ENCODE measurements at places on chromosomes 2 and 18. TPM values are rescaled to one million over a fixed set of nuclear protein-coding genes. Genes with fewer than 3 reads are reported as not detected.
A peak's percentile ranks its signal among the peaks of the same experiment; 100 is the strongest.

The PKDCC gene
- total RNA-seq, result not detected

- no peak for DNase-seq
These were observed 269.8 kb upstream of the MMADHC start for GRCh38 chr2:149857344-149857743.

- DNase-seq, result no peak
These were observed 377.5 kb upstream of the CYRIA start for GRCh38 chr2:17043173-17043572.

The ARHGEF4 gene
- not detected for total RNA-seq

DNA sequence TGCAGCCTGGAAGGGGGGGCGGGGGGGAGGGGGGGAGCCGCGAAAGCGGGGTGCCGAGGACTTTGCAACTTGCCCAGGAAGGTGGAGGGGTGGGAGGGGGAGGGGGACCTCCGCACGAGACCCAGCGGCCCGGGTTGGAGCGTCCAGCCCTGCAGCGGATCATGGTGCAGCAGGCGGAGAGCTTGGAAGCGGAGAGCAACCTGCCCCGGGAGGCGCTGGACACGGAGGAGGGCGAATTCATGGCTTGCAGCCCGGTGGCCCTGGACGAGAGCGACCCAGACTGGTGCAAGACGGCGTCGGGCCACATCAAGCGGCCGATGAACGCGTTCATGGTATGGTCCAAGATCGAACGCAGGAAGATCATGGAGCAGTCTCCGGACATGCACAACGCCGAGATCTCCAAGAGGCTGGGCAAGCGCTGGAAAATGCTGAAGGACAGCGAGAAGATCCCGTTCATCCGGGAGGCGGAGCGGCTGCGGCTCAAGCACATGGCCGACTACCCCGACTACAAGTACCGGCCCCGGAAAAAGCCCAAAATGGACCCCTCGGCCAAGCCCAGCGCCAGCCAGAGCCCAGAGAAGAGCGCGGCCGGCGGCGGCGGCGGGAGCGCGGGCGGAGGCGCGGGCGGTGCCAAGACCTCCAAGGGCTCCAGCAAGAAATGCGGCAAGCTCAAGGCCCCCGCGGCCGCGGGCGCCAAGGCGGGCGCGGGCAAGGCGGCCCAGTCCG, 540 bp downstream of the SOX11 start:
- DNase-seq, result no peak

DNA sequence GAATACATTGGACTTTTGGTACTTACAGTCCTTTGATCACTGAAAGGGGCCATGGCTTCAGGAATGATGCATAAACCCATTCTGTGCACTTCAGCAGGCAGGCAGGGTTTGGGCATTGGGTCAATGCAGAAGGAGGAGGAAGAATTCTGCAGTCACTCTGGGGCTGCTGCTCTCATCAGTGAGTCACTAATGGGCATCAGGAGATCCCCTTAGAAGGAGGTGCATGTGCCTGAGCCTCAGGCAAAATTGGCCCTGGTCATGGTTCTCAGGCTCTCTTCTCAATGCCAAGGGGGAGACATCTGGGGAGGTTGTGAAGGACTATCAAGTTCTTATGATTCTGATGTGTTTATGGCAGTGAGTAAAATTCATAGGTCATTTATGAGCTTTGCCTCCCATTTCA, 52.0 kb upstream of the TNP1 start:
- no peak for DNase-seq

DNA sequence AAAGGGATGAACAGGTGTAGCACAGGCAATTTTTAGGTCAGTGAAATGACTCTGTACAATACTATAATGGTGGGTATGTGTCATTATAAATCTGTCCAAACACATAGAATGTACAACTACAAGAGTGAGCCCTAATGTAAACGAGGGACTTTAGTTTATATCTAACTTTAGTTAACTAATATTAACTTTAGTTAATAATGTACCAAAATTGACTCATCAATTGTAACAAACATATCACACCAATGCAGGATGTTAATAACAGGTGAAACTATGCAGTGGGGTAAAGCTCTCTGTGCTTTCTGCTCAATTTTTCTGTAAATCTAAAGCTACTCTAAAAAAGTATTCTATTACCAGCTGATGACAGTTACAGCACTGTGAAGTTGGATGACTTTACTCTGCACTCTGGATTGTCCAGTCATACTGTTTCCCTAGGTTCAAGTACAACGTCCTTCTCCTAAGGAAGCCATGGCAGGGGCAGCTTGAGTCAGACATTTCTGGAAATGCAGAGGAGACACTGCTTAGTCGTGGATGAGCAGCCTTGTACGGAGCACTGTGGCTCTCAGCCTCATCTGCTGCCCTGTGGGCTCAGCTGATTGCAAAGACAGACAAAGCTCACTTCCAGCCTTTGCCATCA, 26.1 kb downstream of the TGFA start:
- DNase-seq, result no peak

DNA sequence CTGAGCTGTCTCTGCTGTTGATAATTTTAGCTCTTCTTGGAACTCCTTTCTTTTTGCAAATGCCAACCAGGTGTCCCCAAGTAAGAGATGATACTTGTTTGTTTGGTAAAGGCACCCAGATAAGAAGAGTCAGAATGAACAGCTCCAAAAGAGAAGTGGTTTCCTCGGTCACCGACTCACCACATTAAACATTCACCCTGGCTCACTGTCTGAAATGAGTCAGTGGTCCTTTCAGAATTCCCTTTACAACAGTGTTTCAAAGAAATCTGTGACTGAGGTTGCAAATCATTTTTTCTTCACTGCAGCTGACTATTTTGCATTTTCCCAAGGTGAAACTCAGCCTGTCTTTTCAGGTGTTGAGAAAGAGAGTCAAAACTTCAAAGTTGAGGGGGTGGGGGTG, 16.2 kb upstream of the CXCR4 start:
- DNase-seq, result no peak

- DNase-seq, result no peak
These were observed 3.5 kb upstream of the APOB start for GRCh38 chr2:21047141-21048009.

The CENPA gene
- 21.1 TPM for total RNA-seq

DNA sequence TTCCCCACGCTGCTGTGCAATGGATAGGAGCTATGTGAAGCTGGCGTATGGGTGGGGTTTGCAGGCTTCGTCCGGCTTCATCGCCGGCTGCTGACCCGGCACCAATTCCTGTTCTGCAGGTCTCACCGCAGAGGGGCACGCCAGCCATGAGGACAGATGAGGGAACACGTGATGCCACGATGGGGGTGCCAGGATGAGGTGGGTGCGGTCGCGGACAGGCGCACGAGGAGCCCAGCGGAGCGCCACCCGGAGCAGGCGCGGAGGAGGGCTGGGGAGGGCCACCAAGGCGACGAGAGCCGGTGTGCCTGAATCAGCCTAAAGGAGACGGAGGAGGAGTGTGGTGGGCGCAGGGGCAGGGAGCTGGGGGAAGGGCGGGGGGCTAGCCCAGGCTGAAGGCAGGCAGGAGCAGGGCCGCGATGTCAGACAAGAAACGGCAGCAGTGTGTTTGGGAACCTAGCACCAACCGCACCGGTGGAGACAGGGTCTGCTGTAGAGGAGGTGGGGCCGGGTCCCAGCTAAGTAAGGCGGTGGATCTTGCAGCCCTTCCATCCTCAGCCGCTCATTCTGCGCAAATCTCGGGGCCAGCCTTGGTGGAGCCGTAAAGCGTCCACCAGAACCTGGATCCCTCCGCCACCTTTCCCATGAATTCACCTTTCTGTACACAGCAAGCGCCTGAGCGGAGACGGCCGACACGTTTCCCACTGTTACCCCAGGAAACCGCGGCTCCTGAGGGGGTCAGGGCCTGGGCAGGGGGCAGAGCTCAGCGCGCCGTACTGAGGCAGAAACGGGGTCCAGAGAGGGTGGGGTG, 17.0 kb upstream of the CD8A start:
- peak; percentile 57 for DNase-seq

DNA sequence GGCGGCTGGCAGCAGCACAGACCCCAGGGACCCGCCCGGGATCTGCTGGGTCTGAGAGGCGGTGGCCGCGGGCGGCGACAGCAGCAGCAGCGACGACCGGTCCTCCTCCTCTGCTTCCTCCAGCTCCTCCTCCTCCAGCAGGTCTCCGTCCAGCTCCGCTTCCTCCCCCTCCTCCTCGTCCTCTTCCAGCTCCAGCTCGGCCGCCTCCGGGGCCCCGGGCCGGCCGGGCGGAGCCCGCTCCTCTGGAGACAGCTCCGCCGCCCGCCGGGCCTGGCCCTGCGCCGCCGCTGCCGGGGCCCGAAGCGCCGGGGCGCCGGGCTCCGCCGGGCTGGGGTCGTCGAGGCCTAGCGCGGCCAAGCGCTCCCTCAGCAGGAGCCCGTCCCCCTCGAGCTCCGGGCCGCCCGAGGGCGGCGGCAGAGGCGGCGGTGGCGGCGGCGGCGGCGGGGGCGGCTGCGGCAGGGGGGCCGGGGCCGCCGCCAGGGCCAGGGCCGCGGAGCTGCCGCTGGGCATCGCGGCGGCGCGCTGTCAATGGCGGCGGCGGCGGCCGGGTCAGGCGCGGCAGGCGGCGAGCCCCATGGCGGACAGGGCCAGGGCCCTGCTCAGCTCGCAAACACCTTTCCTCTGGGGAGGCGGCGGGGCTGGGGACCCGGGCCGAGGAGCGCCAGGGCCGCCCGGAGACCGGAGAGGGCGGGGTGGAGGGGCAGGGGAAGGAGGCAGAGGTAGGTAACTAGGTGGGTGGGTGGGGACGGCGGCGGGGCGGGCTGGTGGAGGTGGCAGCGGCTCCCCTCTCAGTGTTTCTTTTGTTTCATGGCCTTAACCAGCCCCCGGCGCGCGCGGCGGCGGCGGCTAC, 445 bp downstream of the MEX3C start:
- DNase-seq, result peak; percentile 77

The TRIM43 gene
- not detected for total RNA-seq

- no peak for DNase-seq
These were observed 1.9 kb downstream of the ACTR1B start for GRCh38 chr2:97661927-97662326.

The NEB gene
- total RNA-seq, result 1.4 TPM

The DRC1 gene
- not detected for total RNA-seq

DNA sequence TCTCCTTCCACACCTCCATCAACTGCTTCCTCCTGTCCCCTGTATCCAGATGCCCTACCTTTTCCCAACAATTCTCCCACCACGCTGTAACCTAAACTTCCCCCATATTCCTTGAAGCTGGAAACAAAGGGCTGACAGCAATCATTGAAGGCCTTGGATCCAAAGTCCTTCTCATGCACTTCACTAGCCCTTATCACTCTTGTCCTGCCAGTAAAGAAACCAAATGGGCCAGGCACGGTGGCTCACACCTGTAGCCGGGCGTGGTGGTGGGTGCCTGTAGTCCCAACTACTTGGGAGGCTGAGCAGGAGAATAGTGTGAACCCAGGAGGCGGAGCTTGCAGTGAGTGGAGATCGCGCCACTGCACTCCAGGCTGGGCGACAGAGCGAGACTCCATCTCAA, 11.9 kb upstream of the ADNP2 start:
- DNase-seq, result no peak

- no peak for DNase-seq
These were observed 27.9 kb downstream of the MARCO start for GRCh38 chr2:118969734-118970395.

DNA sequence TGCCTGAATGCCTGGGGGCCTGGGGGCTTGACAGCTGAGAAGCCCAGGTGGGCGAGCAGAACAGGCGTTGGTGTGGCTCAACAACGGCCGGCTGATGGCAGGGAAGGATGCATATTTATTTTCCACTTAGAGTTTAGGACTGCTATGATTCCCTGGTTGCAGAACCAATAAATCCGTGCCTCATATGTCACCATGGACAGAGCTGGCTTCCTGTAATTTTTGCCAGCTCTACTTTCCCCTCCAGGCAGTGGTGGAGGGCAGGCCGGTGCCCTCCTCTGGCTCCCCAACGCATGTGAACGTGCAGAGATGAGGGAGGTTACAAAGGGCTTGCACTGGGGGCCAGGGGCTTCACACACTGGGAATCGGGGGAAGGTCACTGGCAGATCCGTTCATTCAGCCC, 18.2 kb downstream of the SAG start:
- DNase-seq, result no peak

GRCh38 chr2:7324706-7325105, 407.5 kb downstream of the RNF144A start:
- DNase-seq, result no peak

- no peak for DNase-seq
These were observed 1008.6 kb downstream of the TSN start for GRCh38 chr2:122764014-122764413.

- DNase-seq, result no peak
These were observed 348.7 kb upstream of the GALNT5 start for GRCh38 chr2:156908825-156909224.

The TBR1 gene
- total RNA-seq, result 0.15 TPM

- DNase-seq, result peak; percentile 78
These were observed 210.0 kb downstream of the RBM43 start for GRCh38 chr2:151051574-151052220.

DNA sequence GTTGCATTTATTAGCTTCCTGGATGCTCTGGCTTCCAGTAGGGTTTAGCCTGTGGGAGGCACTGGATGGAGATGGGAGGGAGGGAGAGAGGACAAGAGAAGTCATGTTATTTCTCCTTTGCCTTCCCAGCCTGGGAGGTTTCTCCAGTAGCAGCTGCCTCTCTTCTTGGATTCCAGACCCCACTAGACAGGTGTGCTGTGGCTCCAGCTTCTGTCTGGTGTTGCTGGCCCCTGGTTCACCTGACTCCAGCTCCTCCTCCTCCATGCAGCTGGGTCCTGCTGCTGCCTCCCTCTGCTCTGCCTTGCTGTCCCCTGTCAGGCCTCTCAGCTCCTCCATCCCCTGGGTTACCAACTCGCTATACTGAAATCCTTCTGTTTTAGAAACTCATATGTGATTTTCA, 188.9 kb upstream of the TNP1 start:
- no peak for DNase-seq

The THAP4 gene
- 107 TPM for total RNA-seq

The LRRC30 gene
- total RNA-seq, result not detected

DNA sequence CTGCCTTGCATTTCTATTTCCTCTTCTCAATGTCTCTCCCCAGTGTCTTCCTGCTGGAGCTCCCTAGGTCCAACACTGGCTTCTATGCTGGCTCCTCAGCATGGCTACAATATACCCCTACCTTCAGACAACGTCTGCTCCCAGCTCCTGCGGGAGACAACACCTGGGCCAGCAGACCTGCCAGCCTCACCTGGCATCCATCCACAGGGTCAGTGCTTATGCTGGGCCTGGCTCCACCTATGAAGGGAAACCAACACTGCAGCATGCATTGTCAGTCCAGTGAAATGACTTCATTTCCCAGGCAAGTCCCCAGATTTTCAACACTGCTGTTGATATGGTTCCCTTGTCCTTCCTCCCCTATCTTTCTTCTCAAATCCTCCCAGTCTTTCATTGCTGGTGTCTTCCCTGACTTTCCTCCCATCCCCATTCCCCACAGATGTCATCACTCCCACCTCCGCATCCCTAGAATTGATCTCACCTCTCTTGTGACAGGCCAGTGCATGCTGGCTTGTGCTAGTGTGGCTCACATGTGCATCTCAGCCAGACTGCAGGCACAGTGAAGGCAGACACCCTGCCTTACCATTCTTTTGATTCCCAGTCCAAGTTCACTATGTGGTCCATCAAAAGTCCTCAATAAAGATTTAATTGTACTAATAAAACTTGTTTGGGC, 98.0 kb downstream of the MYO5B start:
- no peak for DNase-seq

The IL36RN gene
- total RNA-seq, result not detected

- peak; percentile 77 for DNase-seq
These were observed 1.5 kb downstream of the CAB39 start for GRCh38 chr2:230714136-230714480.

The FAM228A gene
- total RNA-seq, result 0.25 TPM

- no peak for DNase-seq
These were observed 294.6 kb downstream of the LRATD1 start for GRCh38 chr2:14927021-14927564.

GRCh38 chr2:84492571-84492970, 23.7 kb upstream of the DNAH6 start:
- DNase-seq, result peak; percentile 44
